ENCODE measurements at places on chromosomes 16 and 17. TPM values are rescaled to one million over a fixed set of nuclear protein-coding genes. Genes with fewer than 3 reads are reported as not detected.

- DNase-seq = no peak
Measured at GRCh38 chr17:45143094-45143670, 5.1 kb upstream of the HEXIM1 start.

PYY gene
- total RNA-seq = 0.52 TPM

DNA sequence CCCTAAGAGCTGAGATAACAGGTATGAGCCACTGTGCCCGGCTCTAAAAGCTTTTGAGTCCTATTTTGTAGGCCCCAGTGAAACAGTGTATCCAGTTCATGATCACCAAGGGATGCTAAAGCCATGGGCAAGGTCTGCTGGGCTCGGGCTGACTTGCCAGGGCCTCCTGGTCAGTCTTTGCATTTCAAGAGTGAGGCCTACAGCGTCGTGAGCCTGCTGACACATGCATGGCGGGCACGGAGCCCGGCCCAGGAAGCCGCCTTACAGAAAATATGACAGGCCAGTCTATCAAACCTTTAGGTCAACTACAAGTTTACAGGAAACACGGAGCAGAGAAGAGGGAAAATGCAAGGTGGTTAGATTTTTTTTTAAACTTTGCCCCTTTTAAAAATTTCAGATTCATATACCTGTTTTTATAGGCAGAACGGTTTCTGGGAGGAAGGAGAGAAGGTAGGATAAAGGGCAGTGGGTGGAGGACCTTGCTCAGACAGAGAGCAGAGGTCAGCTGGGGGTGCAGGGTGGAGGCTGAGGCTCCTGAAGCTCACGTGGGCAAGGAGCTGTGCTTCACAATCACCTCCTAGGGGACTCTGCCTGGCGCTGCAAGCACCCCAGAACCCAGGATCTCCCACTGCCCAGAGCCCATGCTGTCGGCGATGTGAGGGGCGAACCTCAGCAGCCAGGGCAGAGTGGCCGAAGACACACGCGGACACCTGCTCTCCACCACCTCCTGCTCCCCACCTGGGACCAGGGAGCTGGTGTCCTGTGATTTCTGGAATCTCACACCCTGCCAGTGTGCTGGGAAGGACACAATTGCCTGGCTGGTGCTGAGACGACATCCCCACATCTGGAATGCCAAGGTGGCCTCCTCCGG, 21.3 kb downstream of the C16orf95 start:
- no peak for DNase-seq

P2RX1 gene
- not detected for total RNA-seq

- no peak for DNase-seq
Measured at GRCh38 chr17:68749349-68750207, 148.4 kb upstream of the FAM20A start.

- DNase-seq = peak; percentile 22
Measured at GRCh38 chr16:4261557-4262172, 11.2 kb downstream of the TFAP4 start.
